ENCODE measurements at places on chromosomes 1 and 21.

- no peak for DNase-seq
Measured at GRCh38 chr21:32894321-32894720, 122.8 kb upstream of the PAXBP1 start.

GRCh38 chr1:245153552-245154428 lies 995 bp upstream of the KIF26B start:
- DNase-seq, result no peak

GRCh38 chr1:99439433-99440075 lies 175.3 kb downstream of the PLPPR4 start:
- DNase-seq, result no peak

- DNase-seq, result no peak
Measured at GRCh38 chr21:34790834-34791233, 122.0 kb downstream of the CLIC6 start.

- no peak for DNase-seq
Measured at GRCh38 chr1:170619241-170620028, 44.5 kb upstream of the PRRX1 start.

GRCh38 chr1:201172999-201173610 lies 17.5 kb upstream of the IGFN1 start:
- DNase-seq, result no peak

DNA sequence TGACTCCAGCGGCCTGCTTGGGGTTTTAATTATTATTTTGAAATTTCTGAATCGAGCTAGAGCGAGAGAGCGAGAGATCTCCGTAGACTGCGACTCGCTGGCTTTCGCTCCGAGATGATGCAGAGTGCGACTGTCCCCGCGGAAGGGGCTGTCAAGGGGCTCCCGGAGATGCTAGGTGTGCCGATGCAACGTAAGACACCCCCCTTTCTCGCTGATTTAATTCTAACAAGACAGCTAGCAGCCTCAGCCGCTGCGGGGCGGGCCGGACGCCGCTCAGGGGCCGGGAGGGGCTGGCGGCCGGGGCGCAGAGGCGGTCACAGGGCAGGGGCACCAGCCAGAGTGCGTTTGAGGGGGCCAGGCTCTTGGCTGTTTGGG lies 339 bp downstream of the LHX4 start:
- DNase-seq, result no peak

DNA sequence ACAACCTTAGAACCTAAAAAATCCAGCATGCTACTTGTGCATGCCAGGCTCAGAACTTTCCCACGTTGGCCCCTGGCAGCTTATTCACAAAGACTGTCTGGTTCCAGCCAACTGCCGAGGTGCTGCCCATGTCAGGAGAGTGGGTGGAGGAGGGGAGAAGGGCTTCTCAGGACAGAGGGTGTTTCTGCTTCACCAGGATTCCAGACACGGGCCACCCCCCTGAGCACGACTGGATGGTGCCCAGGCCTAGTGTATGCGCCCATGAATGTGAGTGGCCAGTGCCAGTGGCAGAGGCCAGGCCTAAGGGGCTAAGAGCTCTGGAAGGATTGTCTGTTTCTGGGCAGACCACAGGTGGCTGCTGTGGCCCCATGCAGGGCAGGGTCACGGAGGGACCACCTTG lies 148.2 kb upstream of the COL6A1 start:
- DNase-seq, result no peak

DNA sequence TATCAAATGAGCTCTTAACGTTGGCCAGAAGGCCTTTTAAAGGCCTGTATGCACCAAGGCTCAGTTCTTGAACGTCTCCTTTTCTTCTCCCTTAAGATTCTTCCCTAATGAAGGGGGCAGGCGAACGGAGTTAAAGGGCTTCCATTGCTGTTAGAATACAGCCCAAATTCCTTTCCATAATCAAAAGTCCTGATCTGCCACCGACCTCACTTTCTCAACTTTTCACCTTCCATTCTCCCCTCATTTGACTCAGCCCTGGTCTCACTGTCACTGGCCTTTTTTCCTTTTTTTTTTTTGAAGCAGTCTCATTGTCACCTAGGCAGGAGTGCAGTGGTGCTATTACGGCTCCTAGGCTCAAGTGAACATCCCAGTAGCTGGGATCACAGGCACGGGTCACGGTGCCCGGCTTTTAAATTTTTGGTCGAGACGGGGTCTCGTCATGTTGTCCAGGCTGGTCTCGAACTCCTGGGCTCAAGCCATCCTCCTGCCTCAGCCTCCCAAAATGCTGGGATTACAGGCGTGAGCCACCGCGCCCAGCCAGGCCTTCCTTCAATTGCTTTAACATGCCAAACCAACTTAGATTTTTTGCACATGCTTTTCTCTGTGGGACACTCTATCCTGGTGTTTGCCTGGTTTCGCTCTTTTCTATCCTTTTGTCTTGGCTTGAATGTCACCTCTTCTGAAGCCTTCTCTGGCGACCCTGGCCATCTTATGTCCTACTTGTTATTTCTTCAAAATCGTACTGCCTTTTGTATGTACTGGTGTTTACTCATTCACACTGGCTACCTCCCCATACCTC lies 612 bp upstream of the CMPK1 start:
- no peak for DNase-seq

- no peak for DNase-seq
Measured at GRCh38 chr1:231162297-231162969, 575 bp downstream of the TRIM67 start.

DNA sequence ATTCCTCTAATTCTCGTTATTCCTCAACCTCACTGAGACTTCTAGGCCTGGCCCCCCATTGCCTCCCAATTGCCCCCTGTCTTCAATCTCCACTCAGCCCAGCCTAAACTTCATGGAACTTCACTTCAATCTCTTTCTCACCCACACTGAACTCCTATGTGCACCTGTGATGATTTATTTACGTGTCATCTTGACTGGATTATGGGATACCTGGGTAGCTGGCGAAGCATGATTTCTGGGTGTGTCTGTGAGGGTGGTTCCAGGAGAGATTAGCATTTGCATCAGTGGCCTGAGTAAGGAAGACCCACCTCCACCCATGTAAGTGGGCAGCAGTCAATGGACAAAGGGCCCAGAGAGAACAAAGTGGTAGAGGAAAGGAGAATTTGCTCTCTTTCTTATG lies 587.0 kb downstream of the NPHP4 start:
- no peak for DNase-seq

DNA sequence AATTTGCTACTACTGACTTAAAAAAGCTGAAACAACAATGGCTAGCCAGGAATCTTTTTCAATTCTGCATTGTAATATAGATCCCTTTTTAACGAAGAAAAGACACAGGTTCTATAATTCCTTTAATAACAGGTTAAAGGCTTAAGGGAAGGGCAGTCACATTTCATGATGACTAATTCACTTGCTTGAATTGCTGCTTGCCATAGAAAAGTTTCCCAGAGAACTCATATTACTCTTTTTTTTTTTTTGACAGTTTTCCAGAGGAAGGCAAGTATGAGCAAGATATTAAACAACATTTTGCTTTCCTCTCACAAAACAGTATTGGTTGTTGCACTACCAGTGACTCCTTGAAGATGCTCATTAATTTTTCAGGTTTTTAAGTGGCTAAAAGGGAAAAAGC lies 60.9 kb downstream of the IL23R start:
- DNase-seq, result no peak

DNA sequence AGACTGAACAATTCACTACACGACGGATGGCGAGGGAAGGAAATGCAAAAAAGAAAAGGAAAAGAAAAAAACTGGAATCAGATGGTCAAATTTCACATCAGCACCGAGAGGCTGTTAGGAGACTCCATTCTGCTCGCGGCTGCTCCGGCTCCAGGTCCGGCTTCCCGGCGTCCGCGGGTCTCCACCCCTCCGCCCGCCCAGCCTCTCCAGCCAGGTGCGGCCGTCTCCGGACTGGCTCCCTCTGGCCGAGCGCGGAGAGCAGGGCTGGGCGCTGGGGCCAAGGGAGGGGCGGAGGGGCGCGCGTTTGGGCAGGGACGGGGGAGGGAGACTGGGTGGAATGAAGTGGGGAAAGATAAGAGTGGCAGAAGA lies 332 bp downstream of the KCNJ6 start:
- DNase-seq, result no peak

DNA sequence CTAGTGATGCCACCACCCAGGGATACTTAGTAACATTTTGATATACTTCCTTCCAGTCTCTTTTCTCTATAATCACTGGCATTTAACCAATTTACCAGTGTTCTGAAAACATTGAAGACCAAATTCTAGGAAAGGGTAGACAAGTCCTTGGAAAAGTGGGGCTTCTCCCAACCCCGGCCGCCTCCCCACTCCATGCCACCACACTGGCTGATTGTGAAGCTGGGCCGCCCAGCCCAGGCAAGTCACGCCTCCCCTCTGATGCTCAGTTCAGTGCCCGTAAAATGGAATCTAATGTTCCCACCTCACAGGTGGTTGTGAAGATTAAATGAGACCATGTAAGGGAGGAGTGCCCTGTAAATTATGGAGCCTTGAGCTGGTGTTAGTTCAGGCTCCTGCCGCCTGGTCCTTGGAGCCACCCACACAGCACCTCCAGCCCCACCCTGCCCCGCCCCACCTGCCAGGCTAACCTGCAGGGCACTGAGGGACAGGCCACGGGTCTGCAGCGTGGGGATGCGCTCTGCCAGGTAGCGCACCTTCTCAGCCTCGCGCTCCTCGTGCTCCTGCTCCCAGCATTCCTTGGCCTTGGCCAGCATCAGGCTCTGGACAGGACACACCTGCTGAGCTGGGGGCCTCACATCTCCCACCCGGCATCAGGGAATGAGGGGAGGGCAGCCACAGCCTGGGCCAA lies 7.3 kb downstream of the TNNI1 start:
- no peak for DNase-seq

DNA sequence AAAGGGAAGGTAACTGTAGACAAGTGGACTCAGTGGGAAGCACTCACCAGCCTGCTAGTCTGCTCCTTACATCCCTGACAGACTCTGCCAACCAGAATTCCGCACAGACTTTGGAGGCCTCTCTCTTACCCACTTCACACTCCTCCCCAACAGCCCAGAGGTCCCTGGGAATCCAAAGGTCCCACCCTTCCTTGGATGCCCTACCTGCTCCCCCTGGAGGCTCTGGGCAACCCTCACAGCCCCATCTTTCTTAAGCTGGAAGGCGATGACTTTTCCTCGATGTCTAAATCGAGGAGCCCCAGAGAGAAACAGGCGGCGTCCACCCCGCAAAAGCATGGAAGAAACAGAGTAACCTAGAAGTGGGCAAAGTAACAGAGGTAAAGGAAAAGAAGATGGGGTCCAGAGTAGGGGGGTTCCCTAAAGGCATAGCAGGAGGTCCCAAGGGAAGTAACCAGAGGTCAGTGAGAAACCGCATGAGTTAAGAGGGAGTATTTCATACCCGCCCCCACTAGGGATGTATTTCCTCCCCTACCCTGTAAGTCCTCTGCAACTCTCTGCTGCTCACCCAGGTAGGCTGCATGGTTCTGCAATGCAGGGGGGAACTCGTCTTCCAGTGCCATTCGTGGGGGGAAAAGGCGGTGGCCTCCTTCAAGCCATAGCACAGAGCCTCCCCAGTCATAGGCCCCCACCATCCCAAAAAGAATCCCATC lies 8.4 kb downstream of the ITGA10 start:
- no peak for DNase-seq

DNA sequence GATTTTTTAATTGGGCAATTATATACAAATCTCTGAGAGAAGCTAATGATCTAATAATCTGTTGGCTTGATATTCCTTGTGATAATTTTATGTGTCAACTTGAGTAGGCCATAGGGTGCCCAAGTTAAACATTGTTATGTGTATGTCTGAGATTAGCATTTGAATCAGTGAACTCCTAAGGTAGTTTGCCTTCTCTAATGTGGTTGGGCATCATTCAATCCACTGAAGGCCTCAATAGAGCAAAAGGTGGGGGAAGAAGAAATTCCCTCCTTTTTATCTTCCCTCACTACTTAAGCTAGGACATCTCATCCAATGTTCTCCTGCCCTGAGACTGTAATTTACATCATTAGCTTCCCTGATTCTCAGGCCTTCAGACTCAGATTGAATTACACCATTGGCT lies 394.5 kb downstream of the LMO4 start:
- no peak for DNase-seq

All from activated CD4-positive, CD25-positive, alpha-beta regulatory T cell (primary cell).